ENCODE measurements at places on chromosomes 4 and X.

- DNase-seq, result no peak
Observed at GRCh38 chr4:172061204-172061603, 248.0 kb downstream of the GALNTL6 start.

DNA sequence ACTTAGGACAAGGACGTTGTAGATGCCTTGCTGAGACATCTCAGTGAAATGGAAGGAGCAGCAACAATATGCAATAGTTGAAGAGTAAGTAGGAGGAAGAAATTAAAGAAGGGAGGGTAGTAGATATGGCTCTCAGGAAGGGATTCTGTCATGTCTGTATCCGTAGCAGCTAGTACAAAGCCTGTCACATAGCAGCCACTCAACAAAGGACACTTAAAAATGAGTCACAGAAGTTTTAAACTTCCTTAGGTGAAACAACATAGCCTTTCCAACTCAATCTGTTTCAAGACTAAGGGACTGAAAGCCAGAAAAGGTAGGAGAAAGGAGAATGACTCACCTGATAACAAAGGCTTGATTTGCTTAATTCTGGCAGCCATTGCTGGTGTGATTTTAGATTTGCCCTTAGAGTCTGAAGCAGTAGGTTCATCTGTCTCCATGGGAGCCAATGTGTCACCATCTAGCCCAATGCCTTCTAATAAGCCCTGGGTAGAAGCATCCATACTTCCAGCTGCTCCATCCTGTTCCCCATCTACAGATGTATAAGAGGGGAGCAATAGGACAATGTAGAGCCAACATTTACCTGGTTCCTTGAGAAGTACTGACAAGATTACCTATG is 86.6 kb downstream of the HUWE1 start:
- DNase-seq, result peak; percentile 20

DNA sequence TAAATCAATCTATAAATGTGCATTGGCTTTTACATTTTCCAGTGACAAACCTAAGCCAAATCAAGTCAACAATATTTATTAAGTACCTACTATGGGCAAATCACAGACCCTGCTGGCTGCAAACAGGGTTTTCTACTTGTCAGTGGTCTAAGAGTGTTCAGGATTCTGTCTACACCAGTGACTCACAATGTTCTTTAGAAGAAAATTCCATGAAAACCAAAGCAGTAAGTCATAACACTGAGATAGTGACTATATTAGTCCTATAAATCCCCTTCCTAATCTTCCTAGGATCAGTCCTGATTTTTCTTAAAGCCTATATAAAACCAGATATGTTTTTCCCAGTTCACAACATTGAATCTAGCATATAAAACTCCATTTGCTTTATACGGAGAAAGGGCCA is 69.7 kb downstream of the PPP3CA start:
- DNase-seq, result peak; percentile 55

DNA sequence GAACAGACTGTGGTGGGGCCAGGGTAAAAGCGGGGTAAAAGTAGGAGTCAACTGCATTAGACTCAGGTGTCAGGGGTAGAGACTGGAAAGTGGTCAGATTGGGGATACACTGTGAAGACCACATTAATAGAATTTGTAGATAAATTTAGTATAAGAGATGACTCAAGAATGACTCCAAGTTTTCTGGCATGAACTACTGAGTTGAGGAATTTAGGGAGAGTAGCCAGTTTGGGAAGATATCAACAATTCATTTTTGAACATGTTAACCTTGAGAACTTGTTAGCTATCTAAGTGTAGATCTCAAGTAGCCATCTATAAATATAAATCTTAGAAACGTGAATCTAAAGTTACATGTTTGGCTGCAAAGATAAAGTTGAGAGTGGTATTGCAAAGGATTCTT is 206.9 kb upstream of the HCCS start:
- DNase-seq, result peak; percentile 4

DNA sequence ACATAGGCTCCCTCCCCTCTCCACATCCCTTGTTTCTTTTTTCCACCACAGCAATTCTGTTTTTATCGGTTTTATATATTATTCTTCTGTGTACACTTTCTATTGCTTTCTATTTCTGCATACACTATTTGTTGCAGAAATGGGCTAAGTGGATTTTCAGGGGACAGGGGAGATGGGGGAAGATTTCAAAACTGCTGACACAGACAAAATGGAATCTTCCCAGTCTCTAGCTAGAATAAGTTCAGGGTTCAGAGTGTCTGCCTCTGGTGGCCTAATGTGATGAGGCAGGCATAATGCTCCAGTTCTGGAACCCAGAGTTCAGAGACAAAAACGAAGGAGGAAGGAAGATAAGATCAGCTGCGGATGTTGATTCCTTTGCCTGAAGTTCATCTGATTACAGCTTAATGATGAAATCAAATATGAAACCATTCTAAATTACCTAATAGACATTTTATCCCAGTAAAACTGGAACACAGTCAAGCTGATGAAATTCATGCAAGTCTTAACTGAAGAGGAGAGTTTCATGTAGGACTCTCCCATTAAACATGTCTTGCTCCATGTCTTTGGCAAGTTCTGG is 447.1 kb downstream of the AFF2 start:
- DNase-seq, result no peak

GRCh38 chrX:4830880-4831557 is 1117.6 kb upstream of the PRKX start:
- peak; percentile 75 for DNase-seq

DNA sequence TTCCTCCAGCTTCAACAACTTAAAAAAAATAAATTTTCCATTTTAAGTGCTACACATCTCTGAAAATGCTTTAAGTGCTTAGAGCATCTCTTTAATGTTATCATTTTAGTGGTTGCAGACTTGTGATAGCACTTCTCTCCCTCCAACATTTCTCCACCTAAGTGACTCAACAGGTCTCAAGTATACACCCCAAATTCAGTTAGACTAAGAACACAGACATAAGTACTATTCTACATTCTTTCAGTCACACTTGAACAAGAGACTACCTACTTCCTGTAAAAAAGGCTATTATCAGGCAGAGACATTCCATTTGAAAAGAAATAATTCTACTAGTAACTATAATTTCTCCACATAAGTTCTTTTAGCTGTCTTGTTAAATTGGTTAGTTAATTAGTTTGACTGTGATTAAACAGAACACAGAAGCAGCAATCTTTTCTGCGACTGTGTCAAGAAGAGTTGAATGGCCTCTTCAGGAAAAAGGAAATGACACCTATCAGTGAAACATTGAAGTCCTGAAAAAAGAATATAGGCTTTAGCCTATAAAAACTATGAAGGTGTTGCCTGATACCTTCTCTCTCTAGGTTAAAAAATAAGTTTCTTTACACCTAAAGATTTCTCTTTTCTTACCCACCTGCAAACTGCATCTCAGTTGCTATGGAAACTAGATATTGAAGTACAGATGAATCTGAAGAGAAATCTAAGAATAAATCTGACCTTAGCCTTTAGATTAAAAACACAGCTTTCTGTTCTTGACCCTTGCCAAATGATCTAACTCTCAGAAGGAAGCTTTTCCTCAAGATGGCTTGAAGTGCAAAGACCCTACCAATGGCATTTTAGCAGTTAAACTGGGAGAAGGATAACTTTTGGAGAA is 18.0 kb downstream of the NAF1 start:
- no peak for DNase-seq

- no peak for DNase-seq
Observed at GRCh38 chr4:110020646-110021443, 108.2 kb downstream of the EGF start.

DNA sequence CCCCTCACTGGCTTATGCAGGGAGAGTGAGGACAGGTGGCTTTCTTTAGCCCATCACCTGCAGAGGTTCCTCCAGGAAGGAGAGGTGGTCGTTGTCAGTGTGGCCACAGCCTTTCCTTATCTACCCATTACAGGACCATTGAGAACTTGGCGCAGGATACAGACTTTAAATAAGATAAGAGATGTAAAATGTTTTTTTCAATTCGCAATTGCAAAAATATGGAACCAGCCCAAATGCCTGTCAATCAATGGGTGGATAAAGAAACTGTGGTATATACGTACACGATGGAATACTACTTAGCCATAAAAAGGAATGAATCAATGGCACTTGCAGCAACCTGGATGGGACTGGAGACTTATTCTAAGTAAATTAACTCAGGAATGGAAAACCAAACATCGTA is 6.9 kb upstream of the RNF175 start:
- no peak for DNase-seq

DNA sequence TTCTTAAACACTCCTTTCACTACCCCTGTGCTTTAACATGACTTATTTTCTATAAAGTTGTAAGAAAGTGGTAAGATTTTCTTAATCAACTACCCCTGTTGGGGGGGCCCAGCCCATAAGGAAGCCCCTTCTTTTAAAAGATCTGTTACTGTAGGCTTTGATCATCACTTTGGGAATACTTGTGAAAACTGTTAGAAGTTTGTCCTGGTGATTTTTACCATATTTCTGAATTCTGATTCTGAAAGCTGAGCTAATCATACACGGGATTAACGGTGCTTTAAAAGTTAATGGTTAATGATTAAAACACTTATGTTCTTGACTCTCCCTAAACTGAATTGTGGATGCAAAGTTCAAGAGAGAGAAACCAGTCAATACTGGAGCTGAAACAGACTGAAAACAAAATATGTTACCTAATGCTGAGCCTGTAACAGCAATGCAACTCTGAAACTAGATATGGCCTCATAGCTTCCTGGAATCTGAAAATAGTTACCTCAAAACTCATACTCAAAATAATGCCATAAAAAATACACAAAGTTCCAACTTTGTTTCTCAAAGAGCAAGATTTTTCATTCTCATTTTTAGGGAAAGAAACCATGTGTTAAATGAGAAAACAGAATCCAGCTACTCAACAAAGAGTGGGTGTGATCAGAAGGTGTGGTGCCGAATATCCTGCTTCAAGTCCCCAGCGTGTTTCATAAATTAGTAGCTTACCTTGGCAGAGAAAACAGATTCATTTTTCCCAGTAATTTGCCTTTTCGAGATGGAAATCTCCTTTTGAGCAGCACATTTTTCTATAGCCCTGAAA is 31.6 kb downstream of the ADH7 start:
- DNase-seq, result peak; percentile 45

DNA sequence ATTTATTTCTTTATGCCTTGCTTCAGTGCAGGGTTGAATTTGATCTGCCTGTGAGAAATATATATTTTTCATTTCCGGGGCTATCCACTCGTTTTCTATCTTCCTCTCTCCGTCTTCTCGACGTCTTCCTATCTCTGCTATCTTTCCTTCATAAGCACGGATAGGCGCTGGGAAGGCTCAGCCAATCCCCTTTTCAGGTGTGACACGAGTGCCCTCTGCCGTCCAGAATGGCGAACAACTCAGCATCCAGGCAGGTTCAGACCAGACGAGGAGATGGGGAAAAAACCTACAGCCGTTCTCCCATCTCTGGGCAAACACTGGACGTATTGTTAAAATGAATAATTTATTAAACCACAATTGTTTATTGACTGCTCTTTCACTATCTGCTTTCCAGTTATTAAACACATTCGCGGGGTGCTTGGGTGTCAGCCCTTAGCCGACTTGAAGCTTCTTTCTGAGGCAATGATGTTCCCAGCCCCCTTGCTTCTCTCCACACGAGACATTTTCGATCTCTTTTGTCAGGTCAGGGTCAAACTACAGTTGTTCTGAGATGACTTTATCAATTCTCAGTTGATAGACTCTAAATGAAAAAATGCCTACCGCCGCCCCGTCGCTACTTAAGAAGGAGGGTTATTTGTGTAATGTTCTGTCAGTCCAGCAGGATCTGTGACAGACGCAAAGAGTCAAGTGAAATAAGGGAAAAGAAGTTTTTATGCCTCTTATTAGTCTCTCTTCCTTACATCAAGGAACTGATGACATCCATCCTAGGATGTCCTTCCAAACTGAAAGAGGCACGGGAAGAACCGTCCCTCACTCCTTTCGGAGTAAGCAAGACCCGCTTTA is 96.3 kb upstream of the NOCT start:
- peak; percentile 70 for DNase-seq

DNA sequence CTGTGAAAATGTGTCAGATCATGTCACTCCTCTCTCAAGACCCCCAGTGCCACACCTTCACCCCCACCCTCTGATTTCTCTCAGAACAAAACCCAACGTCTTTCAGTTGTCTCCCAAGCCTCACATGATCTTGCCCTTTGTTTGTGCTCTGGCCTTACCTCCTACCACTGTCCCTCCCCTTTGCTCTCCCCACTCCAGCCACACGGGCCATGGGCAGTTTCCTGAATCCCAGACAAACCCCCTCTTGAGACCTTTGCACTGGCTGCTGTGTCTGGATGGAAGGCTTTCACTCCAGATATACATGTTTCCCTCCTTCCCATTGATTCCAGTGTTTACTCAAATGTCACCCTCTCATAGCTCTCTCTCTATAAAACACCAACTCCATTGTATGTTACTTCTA is 3.6 kb upstream of the CENPE start:
- DNase-seq, result no peak

GRCh38 chr4:6891436-6892170 is 18.0 kb upstream of the TBC1D14 start:
- DNase-seq, result no peak

- DNase-seq, result no peak
Observed at GRCh38 chr4:78545275-78546246, 6.0 kb upstream of the ANXA3 start.

GRCh38 chr4:108171339-108172230 is 2.9 kb upstream of the LEF1 start:
- DNase-seq, result no peak

DNA sequence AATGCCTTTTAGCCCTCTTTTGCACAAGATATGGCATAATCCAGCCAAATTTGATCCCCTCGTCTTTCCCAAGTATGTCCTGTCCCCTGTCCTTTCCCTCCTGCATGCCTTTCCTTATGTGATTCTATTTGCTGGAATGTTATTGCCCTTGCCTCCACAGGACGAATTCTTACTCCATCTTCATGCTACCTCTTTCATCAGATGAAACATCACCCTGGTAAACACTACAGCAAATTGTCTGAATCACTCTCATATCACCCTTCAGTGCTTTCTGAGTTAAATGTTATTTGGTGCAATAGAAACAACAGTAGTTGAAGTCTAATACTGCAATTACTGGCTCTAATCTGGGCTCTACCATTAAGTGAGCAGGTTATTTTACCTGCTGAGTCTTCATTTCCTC is 52.2 kb upstream of the FAT1 start:
- DNase-seq, result peak; percentile 27

DNA sequence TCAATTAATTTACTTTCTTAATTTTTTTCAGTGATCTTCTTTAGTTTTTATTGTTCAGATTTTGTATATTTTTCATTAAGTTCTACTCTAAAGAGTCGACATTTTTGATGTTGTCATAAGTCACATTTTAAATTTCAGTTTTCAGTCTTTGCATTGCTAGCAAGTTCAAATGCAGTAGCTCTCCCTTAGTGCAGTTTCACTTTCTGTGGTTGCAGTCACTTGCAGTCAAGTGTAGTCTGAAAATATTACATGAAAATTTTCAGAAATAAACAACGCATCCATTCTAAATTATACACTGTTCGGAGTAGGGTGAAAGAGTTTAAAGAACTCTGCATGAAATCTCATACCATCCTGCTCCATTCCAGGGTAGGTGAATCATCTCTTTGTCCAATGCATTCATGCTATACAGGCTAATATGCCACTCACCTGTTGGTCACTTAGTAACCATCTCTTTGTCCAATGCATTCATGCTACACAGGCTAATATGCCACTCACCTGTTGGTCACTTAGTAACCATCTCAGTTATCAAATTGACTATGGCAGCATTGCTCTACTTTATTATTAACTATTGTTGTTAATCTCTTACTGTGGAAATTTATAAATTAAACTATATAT is 356.9 kb downstream of the STPG2 start:
- DNase-seq, result peak; percentile 1

Data from bronchial epithelial cell (primary cell).